ENCODE measurements at places on chromosomes 4 and X. TPM values are rescaled to one million over a fixed set of nuclear protein-coding genes. Genes with fewer than 3 reads are reported as not detected.

Gene TLR3
- total RNA-seq: not detected

Gene POU3F4
- total RNA-seq: not detected

Gene TMEM35A
- not detected for total RNA-seq

DNA sequence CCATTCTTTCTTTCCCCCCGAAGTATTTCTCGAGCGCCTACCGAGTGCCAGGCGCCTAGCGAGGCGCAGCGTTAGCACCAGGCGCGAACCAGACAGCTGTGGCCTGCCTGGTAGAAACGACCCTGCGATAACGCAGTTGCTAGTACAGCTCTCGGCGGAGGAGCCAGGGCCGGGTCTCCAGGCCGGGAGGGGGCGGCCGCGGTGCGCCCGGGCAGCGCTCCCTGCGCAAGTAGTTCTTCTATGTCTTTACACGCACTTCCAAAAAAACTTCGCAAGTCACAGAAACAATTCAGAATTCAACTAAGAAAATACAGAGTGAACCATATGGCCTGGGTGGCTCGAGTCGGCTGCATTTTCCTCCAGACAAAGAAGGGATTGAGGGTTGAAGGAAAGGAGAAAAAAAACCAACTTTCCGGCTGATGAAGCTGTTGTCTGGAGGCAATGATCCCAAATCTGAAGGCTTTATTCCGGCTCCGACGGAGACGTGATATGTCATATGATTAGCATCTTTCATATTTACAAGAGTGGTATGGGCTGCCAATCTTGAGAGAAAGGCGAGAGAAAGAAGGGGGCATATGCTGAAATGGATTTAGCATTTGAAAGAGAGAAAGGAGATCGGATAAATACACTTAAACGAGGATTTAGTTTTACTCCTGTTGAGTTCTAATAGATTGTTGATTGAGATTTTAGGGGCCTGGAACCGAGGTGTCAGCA is 7.2 kb upstream of the NEUROG2 start:
- DNase-seq: peak; percentile 52

DNA sequence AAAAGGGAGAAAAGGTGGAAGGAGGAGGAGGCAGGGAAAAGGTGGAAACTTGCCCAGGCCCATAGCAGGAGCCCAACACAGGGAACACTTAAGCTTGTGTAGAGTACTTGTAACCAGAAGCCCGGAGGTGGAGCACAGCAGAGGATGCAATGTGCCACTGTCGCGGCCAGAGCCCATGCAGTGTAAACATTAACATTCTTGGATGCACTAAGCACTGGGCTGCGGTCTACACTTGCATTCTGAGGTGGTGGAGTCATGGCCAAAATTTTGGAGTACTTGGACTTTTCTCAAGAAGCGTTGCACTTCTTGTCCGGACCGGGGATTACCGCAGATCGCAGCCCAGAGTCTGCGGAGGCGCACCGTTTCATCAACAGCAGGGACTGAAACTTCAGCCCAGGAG is 4.5 kb upstream of the RHOXF1 start:
- no peak for DNase-seq

DNA sequence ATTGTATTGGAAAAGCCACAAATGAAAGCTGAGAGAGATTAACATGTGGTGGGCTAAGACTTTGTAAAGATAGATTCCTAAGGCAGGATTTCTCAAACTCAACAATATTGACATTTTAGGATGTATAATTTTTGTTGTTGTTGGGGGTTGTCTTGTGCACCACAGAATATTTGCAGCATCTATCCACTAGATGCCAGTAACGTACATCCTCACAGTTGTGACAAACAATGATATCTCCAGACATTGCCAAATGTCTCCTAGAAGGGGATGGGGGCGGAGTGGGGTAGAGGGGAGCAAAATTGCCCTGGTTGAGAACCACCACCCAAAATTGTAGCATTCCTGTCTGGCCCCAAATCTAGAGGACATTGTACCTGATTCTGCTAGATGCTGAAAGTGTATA is 14.7 kb upstream of the CBR4 start:
- DNase-seq: no peak

DNA sequence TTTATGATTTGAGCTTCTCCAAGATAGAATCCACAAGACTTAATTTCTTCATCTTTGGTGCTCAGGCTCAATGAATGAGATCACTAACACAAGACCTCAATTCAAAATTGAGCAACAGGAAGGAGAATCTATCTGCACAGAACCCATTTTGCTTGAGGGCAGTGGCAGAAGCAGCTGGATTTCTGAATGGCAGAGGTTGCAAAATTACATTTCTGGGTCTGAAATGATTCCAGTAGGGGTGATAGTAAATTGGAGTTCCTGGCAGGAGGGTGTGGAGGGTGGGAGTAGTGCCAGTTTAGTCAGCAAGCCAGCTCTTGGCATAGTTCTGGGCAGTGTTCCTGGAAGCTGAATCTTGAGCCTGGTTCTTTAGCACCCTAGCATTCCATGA is 281.1 kb downstream of the SLC7A11 start:
- no peak for DNase-seq

- no peak for DNase-seq
Observed at GRCh38 chrX:71321731-71322130, 20.2 kb downstream of the ITGB1BP2 start.

DNA sequence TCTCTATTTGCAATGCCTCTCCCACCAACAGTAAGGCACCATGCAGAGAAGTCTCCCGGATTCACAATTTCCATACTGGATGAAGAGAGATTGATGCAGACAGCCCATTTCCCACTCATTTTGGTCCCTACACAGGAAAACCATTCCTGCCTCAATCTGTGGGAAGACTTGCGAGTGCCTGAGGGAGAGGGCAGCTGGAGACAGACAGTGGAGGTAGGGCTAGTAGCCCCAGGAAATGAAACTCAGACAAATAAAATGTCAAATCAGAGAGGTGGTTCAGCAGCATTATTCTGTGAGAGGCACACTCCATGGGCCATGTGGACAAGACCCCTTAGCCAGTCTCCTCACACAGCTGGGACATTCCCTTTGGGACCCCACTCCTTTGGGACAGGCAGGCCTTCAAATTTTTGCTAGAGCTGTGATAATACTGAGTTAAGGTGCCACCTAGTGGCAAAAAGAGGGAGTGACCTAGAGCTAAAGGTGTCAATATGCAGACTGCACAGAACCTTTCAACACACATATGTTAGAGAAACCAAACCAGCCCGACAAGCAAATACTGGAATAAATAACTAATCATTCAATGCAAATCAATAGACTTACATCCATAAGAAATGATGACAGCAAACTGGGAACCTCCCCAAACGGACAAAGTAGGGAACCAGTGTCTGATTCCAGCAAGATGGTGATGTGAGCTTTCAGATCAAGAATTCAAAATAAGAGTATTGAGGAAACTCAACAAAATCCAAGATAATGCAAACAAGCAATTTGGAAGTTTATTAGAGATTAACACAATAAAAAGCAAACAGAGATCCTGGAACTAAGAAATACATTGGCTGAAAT is 1865.3 kb upstream of the AGA start:
- DNase-seq: peak; percentile 39

GRCh38 chrX:2176733-2177132 is 324.0 kb downstream of the DHRSX start:
- DNase-seq: no peak

GRCh38 chr4:102760645-102761295 is at the start of gene MANBA:
TSS of gene MANBA (minus strand) at chr4:102760968. CDS start at chr4:102760894, 74 bp downstream.
- DNase-seq: peak; percentile 91

- DNase-seq: no peak
Observed at GRCh38 chrX:10783451-10783995, 163.1 kb upstream of the MID1 start.

Measured in activated CD8-positive, alpha-beta T cell treated with anti-CD3 and anti-CD28 coated beads for 36 hours (primary cell).